ENCODE measurements at places on chromosomes 7 and 10.
A peak's percentile ranks its signal among the peaks of the same experiment; 100 is the strongest.

DNA sequence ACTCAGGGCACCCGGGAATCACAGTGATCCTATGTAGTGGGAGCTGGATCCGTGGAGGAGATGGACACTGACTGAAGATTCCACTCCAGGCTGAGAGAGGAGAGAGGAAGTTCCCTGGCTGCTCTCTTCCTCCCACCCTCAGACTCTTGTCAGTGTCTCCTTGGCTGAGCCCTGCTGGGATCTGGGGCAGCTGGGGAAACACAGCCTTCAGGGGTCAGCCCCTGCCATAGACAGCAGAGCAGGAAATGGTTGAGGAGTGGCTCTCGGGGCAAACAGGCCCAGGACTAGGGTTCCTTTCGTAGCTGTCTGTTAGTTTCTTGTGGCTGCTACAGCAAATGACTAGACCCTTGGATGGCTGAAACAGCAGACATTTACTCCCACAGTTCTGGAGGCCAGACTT lies 174.4 kb upstream of the BMPER start:
- DNase-seq: no peak

GRCh38 chr7:47967123-47967522 lies 12.3 kb downstream of the HUS1 start:
- DNase-seq: no peak

DNA sequence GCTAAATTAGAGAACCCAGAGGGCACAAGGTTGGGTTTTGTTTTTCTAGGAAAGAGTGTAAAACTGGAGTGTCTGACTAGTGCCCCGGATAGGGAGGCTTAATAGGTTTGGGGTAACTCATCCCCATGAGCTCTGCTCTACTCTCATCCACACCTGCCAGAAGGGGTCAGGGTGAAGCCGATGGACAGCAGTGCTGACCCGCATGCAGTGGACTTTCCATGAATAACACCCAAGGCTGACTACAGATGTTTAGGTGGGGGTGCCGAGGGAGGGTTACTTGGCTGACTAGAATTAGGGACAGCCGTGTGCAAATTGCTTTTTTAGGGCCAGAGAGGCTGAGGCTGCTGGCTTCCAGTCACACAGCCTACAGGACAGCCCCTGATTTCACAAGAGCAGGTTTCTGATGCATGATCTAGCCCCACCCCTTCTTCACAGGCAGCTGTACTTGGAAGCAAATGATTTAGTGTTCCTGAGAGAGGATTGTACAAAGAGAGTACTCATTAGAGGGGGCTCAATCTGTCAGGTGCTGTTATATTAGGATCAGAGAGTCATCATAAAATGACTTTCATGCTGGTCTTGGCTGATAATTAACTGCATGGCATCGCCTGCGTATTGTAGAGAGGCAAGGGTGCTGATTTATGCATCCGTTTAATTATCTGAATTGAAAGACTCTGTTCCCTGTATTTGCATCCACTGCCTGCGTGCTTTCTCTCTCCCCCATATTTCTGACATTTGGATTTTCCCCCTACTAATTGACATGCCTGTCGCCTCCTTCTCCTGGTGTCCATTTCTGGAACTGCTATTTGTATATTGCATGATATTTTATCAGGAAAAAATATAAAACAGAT lies 9.5 kb downstream of the INHBA start:
- DNase-seq: peak; percentile 97

DNA sequence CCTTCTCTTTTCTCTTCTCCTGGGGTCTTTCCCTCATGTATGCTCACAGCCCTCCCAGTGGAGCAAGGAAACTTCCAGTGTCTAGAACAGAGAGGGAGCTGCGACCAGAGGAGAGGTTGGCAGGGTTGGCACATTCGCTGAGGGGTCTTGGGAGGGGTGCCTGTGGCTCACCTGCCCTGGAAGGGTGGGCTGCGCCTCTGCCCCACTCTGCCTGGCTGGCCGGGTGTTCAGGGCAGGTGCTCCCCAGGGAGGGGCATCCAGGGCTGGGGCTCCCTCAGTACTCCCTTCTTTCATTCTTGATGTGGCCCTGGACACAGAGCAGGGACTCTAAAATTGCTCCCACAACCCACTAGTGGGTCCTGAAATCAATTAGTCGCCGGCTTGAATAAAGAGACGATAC lies 16.9 kb downstream of the SHH start:
- DNase-seq: no peak

GRCh38 chr10:114821915-114822443 lies 399 bp downstream of the FHIP2A start:
- no peak for DNase-seq

- no peak for DNase-seq
These were observed 103.7 kb upstream of the ZMIZ1 start for GRCh38 chr10:78964952-78965633.
